Transverse colon (tissue), 4 donors: ENCODE measurements at places on chromosomes 16 and 17.

- H3K4me3 ChIP-seq: no peak overlapping the region
- H3K27ac ChIP-seq: no peak overlapping the region
- H3K27me3 ChIP-seq: peaks cover 4% of the 10 kb centered on the region
These were observed 362.1 kb upstream of the CCL2 start for GRCh38 chr17:33892717-33893591.

DNA sequence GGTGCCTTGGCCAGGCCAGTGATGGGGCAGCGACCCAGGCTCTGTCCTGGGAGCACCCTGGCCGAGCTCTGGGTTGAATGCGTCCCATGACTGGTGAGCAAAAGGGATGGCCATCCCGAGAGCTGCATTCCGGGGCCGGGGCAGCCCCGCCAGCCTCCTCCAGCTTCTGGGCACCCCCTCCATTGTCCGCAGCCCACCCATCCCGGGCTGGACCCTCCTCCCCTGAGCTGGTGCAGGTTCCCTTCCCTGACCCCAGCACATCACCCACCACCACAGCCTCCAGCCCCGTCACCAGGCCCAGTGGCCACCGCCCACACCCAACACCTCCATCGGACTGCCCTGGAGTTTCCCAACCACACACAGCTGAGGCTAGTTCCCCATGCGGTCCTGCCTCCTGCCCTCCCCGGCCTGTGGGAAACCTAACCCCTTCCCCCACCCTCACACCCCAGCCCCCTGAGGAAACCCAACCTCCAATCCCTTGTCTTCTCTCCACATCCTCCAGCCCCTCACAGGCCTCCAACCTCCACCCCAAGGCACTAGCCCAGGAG is 16.2 kb upstream of the PVALEF start:
- H3K36me3 ChIP-seq: no peaks in the 10 kb centered on the region
- H3K27me3 ChIP-seq: no peaks in the 10 kb centered on the region

- no peaks in the 10 kb centered on the region for H3K36me3 ChIP-seq
- no peak overlapping the region for H3K4me3 ChIP-seq
- H3K27ac ChIP-seq: no peak overlapping the region
- DNase-seq: no peak
These were observed 57.9 kb downstream of the ARSG start for GRCh38 chr17:68349157-68349556.

GRCh38 chr17:75096082-75096625 is 8.4 kb downstream of the SLC16A5 start:
- no peaks in the 10 kb centered on the region for H3K27me3 ChIP-seq
- H3K36me3 ChIP-seq: no peaks in the 10 kb centered on the region
- H3K4me1 ChIP-seq: peaks cover 45% of the 10 kb centered on the region
- peak overlapping the region; percentile 96 for H3K27ac ChIP-seq

GRCh38 chr17:61492759-61493526 is 40.7 kb downstream of the TBX4 start:
- DNase-seq: no peak
- H3K36me3 ChIP-seq: no peaks in the 10 kb centered on the region
- H3K27me3 ChIP-seq: no peaks in the 10 kb centered on the region
- H3K4me1 ChIP-seq: peaks cover 14% of the 10 kb centered on the region
- no peak overlapping the region for H3K4me3 ChIP-seq
- peak overlapping the region; percentile 27 for H3K27ac ChIP-seq

- no peak overlapping the region for H3K27ac ChIP-seq
- H3K4me3 ChIP-seq: no peak overlapping the region
- no peak for DNase-seq
- H3K36me3 ChIP-seq: no peaks in the 10 kb centered on the region
- no peaks in the 10 kb centered on the region for H3K4me1 ChIP-seq
- no peaks in the 10 kb centered on the region for H3K27me3 ChIP-seq
These were observed 24.8 kb downstream of the HS3ST3A1 start for GRCh38 chr17:13576661-13577526.

GRCh38 chr16:70592106-70592571 is 54.2 kb upstream of the IL34 start:
- H3K4me1 ChIP-seq: peaks cover 7% of the 10 kb centered on the region
- no peaks in the 10 kb centered on the region for H3K36me3 ChIP-seq
- no peaks in the 10 kb centered on the region for H3K27me3 ChIP-seq
- no peak for DNase-seq

DNA sequence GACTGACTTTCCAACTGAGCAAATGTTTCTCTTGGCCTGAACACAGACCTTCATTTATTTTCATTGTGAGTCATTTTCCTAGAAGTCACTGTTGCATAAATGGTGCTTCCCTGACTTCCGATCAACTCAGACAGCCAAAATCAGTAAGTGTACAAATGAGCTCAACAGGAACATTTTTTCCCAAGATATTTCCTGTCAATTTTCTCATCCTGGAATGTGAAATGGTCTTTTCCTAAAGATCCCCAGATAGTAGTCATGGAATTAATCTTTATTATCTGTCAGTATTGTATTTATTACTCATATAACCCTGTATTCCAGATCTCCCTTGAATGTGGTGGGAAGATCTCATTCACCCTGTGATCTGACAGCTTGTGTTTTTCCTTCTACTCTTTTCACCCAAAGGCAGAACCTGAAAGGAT is 360.3 kb upstream of the KIF2B start:
- H3K27ac ChIP-seq: no peak overlapping the region
- no peaks in the 10 kb centered on the region for H3K4me1 ChIP-seq
- no peaks in the 10 kb centered on the region for H3K27me3 ChIP-seq
- DNase-seq: no peak
- no peaks in the 10 kb centered on the region for H3K36me3 ChIP-seq
- no peak overlapping the region for H3K4me3 ChIP-seq

GRCh38 chr17:77409282-77410161 is 268.8 kb downstream of the SEC14L1 start:
- H3K4me3 ChIP-seq: no peak overlapping the region
- H3K27ac ChIP-seq: peak overlapping the region; percentile 81
- no peaks in the 10 kb centered on the region for H3K27me3 ChIP-seq
- H3K4me1 ChIP-seq: peaks cover 63% of the 10 kb centered on the region
- H3K36me3 ChIP-seq: no peaks in the 10 kb centered on the region

- no peaks in the 10 kb centered on the region for H3K27me3 ChIP-seq
- peak; percentile 22 for DNase-seq
- no peak overlapping the region for H3K4me3 ChIP-seq
- peaks cover 74% of the 10 kb centered on the region for H3K4me1 ChIP-seq
- H3K27ac ChIP-seq: peak overlapping the region; percentile 68
These were observed 164.5 kb downstream of the PRKCA start for GRCh38 chr17:66466840-66467367.

- no peak overlapping the region for H3K27ac ChIP-seq
- H3K4me3 ChIP-seq: no peak overlapping the region
- H3K4me1 ChIP-seq: no peaks in the 10 kb centered on the region
- H3K36me3 ChIP-seq: no peaks in the 10 kb centered on the region
These were observed 209.7 kb downstream of the MSI2 start for GRCh38 chr17:57466017-57466471.

DNA sequence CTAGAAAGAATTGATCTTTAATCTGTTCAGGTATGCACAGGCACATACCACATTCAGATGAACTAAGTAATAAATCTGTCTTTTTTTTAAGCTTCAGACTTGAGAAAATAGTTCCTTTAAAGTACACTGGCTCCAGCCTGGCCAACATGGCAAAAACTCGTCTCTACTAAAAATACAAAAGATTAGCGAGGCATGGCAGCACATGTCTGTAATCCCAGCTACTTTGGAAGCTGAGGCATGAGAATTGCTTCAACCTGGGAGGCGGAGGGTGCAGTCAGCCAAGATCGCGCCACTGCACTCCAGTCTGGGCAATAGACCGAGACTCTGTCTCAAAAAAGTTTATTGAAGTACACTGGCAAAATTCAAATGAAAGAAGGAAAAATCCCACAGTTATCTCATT is 111.0 kb upstream of the NETO2 start:
- H3K27ac ChIP-seq: no peak overlapping the region
- no peak for DNase-seq
- H3K4me1 ChIP-seq: no peaks in the 10 kb centered on the region

DNA sequence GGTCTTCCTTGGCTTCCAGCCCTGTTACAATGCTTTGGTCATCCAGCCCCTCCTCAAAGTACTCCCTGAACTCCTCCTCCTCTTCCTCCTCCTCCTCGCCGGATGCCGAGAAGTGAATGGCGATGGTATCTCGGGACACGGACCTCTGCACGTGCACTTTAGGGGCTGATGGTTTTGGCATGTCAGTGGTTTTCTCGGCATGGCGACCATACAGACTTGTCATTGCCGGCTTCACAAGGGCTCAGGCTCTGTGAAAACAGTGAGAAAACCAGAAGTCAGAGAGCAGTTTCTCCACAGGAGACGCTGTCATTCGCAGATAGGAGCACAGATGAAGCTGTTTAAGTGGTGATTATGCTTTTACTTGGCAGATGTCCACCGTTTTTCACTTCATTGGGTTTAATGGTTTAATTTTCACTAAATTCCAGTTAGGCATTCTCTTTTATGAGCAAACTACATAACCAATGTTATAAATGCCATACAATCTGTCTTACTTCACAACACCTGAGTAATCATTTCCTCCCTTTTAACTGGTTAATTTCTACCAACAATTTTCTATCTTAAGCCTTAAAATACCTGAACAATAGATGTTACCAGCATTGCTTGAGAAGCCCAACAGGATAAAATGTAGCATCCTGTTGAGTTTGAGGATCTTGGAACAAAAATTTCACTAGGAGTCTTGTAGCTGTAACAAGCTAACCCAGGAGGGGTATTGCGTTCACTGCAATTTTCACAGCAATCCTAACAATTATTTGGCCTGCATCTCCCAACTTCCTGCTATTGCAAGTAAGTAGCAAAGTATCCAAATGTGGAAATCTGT is 48.9 kb downstream of the TEX2 start:
- H3K27ac ChIP-seq: no peak overlapping the region
- no peaks in the 10 kb centered on the region for H3K36me3 ChIP-seq
- H3K4me3 ChIP-seq: no peak overlapping the region
- peaks cover 49% of the 10 kb centered on the region for H3K4me1 ChIP-seq
- no peaks in the 10 kb centered on the region for H3K27me3 ChIP-seq

DNA sequence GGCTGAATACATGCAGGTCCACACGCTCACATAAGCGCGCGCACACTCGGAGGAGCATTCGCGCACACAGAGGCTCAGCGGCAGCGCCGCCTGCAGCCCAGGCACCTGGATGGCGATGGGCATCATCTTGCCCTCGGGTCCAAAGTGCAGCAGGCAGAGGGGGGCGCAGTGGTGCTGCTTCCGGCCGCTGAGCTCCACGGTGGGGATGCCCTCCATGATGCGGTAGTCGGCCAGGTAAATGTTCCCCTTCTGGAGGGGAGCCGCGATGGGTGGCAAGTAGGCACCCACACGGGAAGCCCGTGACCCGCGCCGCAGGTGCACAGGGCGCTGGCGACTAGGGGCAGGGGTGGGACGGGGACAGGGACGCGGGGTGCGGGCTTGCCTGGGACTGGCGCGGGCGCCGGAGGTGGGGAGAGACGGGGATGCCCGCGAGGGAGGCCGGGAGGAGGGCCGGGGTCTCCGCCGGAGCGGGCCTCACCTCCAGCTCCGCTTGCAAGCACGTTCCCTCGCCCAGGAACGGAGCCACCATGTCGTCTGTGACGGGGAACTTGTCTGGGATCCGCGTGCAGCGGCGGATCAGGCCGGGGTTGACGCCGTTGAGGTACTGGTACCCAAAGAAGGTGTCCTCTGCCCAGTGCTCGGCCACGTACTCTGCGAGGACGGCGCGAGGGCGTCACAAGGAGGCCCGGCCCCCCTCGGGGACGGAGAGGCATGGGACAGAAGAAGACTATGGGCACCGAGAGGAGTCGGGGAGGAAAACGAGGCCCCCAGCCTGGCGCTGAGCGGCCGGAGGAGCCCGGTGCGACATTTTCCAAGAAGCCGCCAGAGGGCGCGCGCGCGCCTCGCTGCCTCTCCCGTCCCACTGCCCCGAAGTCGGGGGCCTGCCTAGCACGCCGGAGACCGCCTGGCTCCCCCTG is 8.0 kb downstream of the ALOX12B start:
- H3K4me1 ChIP-seq: no peaks in the 10 kb centered on the region
- DNase-seq: peak; percentile 76
- H3K27me3 ChIP-seq: peaks cover 76% of the 10 kb centered on the region
- no peaks in the 10 kb centered on the region for H3K36me3 ChIP-seq
- peak overlapping the region; percentile 50 for H3K4me3 ChIP-seq

- H3K4me3 ChIP-seq: no peak overlapping the region
- H3K4me1 ChIP-seq: no peaks in the 10 kb centered on the region
- DNase-seq: no peak
- no peaks in the 10 kb centered on the region for H3K27me3 ChIP-seq
These were observed 148.7 kb downstream of the FTO start for GRCh38 chr16:53852678-53853077.

- DNase-seq: no peak
- H3K36me3 ChIP-seq: no peaks in the 10 kb centered on the region
- peaks cover 7% of the 10 kb centered on the region for H3K4me1 ChIP-seq
- H3K4me3 ChIP-seq: no peak overlapping the region
- peaks cover 42% of the 10 kb centered on the region for H3K27me3 ChIP-seq
These were observed 30.5 kb downstream of the COPZ2 start for GRCh38 chr17:48006936-48007709.

DNA sequence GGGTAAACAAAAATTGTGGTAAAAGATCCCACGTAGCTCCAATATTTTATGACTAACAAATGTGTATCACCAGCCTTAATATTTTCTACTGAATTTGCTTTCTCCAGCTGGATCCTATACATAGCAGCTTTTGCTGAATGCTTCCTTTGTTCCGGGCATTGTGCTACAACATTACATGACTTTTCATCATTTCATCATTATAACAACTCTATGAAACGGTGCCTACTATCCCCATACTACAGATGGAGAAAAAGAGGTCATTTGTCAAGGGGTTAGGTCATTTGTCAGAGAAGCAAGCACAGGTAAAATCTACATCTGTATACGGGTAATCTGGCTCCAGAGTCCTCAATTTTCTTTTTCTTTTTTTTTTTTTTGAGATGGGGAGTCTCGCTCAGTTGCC is 74.3 kb downstream of the KANSL1 start:
- no peak overlapping the region for H3K4me3 ChIP-seq
- no peaks in the 10 kb centered on the region for H3K27me3 ChIP-seq
- no peaks in the 10 kb centered on the region for H3K36me3 ChIP-seq
- no peak overlapping the region for H3K27ac ChIP-seq
- DNase-seq: no peak

- no peak overlapping the region for H3K27ac ChIP-seq
- H3K4me1 ChIP-seq: no peaks in the 10 kb centered on the region
- no peaks in the 10 kb centered on the region for H3K27me3 ChIP-seq
- DNase-seq: no peak
- no peak overlapping the region for H3K4me3 ChIP-seq
- no peaks in the 10 kb centered on the region for H3K36me3 ChIP-seq
These were observed 26.8 kb downstream of the RNF157 start for GRCh38 chr17:76213491-76213890.

- H3K27me3 ChIP-seq: peaks cover 17% of the 10 kb centered on the region
- no peak for DNase-seq
- peak overlapping the region; percentile 68 for H3K4me3 ChIP-seq
- peaks cover 12% of the 10 kb centered on the region for H3K4me1 ChIP-seq
- H3K36me3 ChIP-seq: no peaks in the 10 kb centered on the region
These were observed 3.8 kb downstream of the HOXB2 start for GRCh38 chr17:48541036-48541576.

DNA sequence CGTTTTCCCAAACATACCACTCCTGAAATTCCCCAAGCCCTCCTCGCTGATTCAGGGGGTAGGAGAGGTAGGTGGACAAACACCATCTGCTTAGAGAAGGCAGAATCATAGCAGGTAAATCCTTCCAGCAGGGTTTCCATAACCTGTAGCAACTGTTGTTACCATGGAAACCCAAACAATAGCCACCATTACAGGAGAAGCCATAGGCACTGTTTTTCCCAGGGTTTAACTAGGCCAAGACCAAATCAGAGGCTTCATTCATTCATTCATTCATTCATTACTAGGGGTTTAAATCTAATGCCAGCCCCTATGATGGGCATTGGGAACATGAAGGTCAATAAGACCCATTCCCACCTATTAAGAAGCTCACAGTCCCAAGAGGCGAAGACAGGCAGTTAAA is 25.5 kb upstream of the CIITA start:
- no peaks in the 10 kb centered on the region for H3K27me3 ChIP-seq
- H3K27ac ChIP-seq: no peak overlapping the region
- H3K36me3 ChIP-seq: no peaks in the 10 kb centered on the region
